ENCODE measurements at places on chromosomes 4 and X.

GRCh38 chr4:3363411-3364141, 70.8 kb downstream of the RGS12 start:
- ATAC-seq: no peak

GRCh38 chr4:8906668-8906970, 35.0 kb upstream of the HMX1 start:
- ATAC-seq: no peak

- ATAC-seq: no peak
Measured at GRCh38 chrX:17488036-17488435, 113.0 kb downstream of the NHS start.

GRCh38 chrX:65821721-65822496, 154.5 kb downstream of the MSN start:
- ATAC-seq: peak; percentile 88

GRCh38 chrX:16465081-16465876, 184.7 kb upstream of the S100G start:
- peak; percentile 79 for ATAC-seq

DNA sequence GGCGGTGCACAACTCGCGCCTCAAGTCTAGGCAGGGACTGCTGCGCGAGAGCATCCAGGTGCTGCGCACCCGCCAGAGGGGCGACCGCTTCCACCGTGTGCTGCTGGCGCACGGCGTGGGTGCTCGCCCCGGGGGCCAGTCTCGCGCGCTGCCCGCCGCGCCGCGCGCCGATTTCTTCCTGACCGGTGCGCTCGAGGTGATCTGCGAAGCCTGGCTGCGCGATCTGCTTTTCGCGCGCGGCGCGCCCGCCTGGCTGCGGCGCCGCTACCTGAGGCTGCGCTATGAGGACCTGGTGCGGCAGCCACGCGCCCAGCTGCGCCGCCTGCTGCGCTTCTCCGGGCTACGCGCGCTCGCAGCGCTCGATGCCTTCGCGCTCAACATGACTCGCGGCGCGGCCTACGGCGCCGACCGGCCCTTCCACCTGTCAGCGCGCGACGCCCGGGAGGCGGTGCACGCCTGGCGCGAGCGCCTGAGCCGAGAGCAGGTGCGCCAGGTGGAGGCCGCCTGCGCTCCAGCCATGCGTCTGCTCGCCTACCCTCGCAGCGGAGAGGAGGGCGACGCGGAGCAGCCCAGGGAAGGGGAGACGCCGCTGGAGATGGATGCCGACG, 1.3 kb downstream of the CHST7 start:
- ATAC-seq: peak; percentile 15

DNA sequence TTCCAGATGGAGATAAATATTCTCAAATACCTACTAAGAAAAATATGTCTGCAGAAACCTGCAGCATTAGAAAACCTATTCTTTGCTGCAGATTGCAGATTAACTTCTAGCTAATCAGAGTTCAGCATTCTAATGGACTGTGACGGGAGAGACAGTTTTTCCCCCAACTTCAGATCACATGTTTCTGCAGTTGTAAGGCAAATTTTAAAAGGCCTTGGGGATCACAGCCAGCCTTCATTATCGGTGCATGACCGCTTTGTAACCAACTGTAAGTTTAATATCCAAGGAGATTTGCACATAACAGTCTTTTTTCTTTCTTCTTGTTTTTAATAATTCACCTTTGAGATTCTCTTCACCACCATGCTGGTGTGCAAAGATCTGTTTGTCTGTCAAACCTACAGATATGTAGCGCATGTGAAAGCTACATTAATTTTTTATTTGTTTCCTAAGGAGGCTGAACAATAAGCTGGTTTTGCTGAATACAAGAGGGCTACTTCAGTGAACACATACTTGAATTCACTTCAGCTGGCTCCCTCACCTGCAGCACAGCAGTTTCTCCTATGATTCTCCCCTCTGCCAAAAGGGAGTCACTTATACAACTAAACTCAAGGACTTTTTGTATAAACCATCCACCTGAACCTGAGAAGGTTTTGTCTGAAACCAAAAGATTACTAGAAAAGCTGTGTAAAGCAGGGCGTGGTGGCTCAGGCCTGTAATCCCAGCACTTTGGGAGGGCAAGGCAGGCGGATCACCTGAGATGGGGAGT, 488.5 kb downstream of the RPA4 start:
- ATAC-seq: no peak

- no peak for ATAC-seq
Measured at GRCh38 chr4:172866421-172866820, 302.2 kb upstream of the GALNT7 start.

- ATAC-seq: no peak
Measured at GRCh38 chrX:56975611-56976010, 19.7 kb downstream of the SPIN3 start.

GRCh38 chr4:173318648-173319211, 15.4 kb downstream of the HMGB2 start:
- peak; percentile 97 for ATAC-seq

DNA sequence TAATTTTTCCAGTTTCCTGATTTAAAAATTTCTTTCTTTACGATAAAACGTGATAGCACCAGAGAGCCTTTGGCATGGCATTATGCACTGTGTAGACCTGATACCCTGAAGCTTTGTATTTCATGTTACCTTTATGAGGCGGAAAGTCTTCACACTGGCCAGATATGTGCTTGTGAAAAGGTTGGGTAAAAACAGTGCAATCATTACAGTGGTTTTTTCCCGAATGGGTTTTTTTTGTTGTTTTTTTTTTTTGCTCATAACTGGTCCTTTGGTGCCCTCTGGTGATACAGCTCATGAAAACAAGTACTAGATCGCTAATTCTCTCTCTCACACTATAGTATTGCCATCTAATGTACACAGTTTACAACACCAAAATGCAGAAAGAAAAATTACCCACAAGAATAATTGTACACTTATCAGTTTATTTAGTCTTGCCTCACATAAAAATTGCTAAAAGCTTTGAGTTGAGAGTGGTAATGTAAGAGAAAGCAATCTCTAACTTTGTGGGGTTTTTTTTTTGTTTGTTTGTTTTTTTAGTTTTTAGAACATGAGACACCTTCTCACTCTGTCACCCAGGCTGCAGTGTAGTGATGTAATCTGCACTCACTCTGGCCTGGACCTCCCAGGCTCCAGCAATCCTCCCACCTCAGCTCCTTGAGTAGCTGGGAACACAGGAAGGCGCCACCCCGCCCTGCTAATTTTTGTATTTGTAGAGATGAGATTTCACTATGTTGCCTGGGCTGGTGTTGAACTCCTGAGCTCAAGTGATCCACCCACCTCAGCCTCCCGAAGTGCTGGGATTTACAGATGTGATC, 21.3 kb downstream of the SPCS3 start:
- no peak for ATAC-seq

- no peak for ATAC-seq
Measured at GRCh38 chr4:111631215-111631999, 513.8 kb upstream of the FAM241A start.

DNA sequence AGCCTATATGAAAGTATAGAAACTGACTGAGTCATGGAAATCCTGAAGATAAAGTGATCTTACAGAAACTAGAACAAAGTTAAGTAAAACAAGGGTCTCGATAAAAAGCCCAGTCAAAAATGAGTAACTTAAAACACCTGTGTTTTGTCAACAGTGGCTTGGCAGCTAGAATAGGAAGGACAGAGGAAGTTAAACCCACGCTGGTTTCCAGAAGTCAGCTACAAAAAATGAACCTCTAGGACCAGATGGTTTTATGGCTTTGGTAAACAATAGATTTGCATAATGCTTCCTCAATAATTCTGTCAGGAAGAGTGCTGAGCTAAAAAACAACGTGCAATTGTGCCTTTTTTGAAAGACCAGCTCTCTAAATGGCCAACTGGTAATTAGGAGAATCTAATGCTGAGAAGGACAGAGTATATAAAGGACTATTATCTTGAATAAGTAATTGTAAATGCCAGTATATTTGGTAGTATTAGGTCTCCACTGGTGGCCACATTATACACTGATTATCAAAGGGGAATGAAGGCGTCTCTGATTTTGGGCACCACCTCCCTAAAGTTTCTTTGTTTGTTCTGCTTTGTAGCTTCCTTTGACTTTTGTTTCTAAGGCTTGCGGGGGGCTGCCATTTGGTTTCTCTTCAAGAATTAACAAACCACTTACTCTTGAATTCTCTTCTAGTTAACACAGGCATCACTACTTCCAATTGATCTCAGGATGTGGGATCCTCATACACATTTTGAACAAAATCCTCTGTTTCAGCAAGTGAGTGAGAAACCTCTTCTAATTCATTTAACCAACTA, 72.2 kb upstream of the PPP3CA start:
- peak; percentile 75 for ATAC-seq

GRCh38 chr4:87029356-87029755, 94.5 kb downstream of the AFF1 start:
- ATAC-seq: no peak

GRCh38 chr4:181529537-181529936, 713.7 kb upstream of the TENM3 start:
- no peak for ATAC-seq

- ATAC-seq: no peak
Measured at GRCh38 chrX:116272322-116272721, 101.8 kb downstream of the AGTR2 start.

GRCh38 chr4:40227284-40227683, 30.5 kb downstream of the RHOH start:
- peak; percentile 60 for ATAC-seq

DNA sequence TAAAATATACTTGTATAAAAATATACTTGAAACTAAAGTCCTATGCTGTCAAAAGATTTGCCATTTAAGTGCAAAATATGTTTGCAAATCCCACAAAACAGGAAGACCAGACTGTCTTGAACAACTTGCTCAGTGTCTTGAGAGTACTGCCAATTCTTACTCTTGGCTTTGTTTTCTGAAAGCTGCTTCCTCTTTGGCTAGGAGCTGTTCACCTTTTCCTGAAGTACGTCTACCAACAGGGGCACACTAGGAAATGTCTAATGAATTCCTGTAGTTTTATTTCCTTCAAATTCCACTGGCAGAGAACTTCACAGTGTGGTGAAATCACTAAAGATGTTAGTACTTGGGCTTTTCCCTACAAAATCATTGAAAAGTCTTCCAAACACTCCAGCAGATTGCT, 46.4 kb upstream of the ABCG2 start:
- ATAC-seq: no peak

GRCh38 chr4:177080388-177080787, 229.3 kb upstream of the NEIL3 start:
- ATAC-seq: no peak

DNA sequence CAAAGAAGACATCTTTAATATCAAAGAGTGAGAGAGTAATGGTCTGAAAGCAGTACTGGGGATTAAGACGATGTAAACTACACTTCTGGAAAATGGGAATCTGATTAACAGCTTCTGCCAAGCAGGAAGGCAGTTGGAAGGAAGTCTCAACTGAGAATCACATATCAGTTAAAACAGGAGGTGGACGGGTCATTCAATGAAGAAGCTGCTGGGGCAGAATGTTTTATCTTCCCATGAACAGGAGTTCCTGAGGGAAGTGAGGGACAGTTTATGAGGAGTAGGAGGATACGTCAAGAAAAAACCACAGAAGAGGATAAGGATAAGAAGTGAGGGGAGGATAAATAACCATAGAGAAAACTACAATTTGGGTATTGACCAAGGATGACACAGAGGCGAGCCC, 38.7 kb upstream of the MAGEA10 start:
- no peak for ATAC-seq

DNA sequence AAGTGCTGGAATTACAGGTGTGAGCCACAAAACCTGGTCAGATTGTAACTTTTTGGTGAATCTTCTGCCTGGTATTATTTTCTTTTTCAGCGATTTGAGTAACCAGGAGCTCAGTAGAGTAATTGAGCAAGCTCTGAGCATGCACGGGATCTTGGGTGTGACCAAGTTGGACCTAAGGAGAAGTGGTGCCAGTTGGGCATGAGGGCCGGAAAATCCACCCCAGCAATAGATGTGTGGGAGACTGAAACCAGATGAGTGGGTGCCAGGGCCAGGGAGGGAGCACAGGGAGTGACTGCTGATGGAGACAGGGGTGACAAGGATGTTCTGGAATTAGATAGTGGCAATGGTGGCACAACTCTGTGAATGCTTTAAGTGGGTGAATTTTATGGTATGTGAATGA, 3.7 kb upstream of the CCNQ start:
- ATAC-seq: no peak

- ATAC-seq: no peak
Measured at GRCh38 chr4:3310301-3311094, 17.7 kb downstream of the RGS12 start.

- no peak for ATAC-seq
Measured at GRCh38 chrX:118730500-118731247, 3.3 kb downstream of the IL13RA1 start.

DNA sequence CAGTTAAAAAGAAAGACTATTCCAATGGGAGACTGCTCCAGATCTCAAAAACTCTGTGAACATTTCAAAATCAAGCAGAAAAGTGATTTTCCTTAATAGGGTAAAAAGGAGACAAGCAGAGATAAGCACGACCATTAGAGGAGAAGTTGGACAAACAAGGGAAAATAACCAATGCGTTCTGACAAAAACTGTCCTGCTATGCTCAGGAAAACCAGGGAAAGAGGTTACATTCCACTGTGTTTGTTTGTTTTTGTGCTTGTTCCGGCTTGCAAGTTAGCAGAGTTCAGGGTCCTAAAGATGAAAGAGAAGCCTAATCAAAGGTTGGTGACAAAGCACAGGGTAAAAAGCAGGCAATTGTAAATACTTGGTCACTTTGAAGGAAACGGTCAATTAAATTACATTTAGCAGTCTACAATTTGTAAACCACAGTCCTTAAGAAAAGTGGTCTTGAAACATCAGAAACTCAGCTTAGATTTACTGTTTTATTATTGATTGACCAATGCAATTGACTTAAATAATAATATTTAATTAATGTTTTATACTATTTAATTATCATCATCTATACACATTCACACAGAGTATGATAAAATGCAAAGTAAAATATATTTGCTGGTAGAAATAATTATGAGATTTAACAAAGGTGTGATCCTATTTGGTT, 186.2 kb upstream of the CPXCR1 start:
- ATAC-seq: no peak

- ATAC-seq: no peak
Measured at GRCh38 chr4:4871573-4872313, 12.3 kb downstream of the MSX1 start.

- no peak for ATAC-seq
Measured at GRCh38 chrX:133375615-133376340, 39.5 kb downstream of the GPC4 start.

- peak; percentile 86 for ATAC-seq
Measured at GRCh38 chr4:68299492-68300457, 50.1 kb downstream of the YTHDC1 start.

- ATAC-seq: no peak
Measured at GRCh38 chrX:110242371-110242770, 75.5 kb downstream of the AMMECR1 start.

DNA sequence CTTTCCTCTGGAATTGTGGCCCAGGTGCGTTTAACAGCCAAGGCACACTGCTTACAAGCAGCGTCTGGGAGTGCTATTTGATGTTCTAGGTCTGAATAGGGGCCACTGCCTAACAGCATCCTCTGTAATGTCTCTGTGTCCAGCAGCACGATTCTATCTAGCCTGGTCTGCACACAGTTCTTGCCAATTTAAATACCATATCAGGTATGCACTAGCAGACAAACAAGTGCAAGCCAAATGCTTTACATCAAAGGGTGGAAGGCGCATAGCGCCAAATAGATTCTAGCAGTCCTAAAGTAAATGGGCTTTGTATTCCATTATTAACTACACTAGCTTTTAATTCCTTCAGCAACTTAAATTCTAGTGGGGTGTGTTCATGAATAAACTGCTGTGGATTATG, 15.8 kb upstream of the UGDH start:
- no peak for ATAC-seq
